ENCODE measurements at places on chromosomes 13 and 19. TPM values are rescaled to one million over a fixed set of nuclear protein-coding genes. Genes with fewer than 3 reads are reported as not detected.

DNA sequence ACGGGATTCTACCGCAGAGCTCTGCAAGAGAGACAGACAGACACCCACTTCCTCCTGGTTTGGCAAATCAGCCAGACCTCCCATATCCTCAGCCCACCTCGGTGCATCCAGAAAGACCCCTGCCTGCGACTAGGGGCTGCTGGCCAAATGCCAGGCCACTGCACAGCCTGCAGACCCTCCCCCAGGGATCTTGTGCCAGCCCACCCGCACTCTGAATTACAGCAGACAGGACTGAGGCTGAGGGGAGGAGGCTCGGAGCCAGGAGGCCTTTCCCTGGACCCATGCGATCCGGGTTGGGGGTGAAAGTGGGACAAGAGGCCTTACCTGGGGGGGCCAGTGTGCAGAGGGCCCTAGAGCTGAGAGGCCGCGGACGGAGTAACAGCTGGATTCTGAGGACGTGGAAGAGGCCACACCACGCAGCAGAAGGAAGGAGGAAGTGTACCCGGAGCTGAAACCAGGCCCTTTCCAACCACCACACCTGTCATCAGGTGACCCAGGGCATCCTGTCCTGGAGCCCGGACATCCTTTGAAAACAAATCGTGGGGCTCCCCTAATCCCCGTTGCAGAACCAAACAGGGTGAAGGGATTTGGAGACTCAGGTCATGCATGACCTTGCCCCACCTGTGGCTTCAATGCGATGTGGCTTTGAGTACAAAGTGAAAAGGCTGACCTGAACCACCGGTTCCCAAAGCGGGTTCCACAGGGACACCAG, 993 bp downstream of the FUT6 start:
- no peak for DNase-seq

DNA sequence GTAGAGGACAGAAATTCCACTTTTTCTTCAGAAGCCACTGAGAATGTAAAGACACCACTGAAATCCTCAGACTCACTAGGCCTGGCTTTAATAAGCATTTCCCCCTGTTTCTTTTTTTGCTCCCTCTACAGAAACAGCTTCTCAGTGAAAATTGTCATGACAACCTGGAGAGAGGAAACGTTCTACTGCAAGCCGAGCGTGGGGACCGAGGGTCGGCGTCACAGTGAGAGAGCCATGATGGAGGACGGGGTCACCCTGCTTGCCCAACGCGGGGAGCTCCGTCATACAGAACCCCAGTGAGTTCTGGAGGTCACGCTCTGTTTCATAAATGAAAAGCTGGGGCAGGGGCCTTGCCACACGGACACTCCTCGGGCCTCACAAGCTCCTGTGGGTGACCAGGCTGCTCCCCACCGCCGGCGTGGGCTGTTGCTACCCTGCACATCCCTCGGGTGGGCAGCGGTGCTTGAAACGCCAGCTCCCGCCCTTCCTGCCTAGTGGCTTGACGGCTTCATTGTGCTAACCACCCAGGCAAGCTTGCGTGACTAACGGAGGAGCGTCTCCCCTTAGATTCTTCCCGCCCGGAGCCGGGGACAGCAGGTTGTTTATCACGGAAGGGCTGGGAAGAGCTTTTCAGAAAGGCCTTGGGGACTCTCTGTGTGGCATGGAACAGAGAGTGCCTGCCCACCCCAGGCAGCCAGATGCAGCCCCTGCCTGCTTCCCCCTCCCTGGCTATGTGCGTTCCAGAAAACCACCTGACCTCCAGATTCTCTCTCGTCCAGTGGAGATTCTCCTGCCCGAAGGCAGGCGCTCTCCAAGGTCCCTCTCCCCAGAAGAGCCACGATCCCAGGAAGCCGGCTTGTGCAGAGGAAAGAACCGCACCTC, 153.6 kb downstream of the KATNAL1 start:
- DNase-seq = peak; percentile 83

DNA sequence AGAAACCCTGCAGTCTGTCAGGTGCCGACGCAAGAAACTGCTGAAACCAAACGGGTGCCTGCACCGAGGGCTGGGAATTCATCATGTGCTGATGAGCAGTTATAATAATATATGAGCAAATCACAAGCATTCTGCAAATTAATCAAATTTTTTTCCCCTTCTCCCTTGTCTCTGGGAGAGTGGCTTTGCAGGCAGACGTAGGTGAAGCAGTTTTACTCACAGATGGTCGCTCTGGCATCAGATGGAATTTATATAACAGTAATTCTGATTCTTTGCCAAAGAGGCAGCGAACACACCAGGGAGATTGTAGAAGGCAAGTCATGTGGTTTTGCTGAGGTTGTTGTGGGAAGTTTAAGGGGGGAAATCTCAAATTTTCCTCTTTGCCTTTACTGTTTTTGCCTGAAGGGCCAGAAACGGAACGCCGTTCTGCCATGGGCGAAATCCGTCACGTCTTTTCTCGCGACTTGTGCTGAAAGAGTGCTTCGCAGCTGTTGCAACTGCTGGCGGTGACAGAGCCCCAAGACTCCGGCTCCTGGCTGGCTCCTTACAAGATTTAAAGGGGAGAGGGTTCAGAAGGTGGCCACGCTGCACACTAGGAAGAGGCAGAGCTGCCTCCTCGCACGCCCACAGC, 320.1 kb downstream of the ZNF536 start:
- DNase-seq = no peak

DNA sequence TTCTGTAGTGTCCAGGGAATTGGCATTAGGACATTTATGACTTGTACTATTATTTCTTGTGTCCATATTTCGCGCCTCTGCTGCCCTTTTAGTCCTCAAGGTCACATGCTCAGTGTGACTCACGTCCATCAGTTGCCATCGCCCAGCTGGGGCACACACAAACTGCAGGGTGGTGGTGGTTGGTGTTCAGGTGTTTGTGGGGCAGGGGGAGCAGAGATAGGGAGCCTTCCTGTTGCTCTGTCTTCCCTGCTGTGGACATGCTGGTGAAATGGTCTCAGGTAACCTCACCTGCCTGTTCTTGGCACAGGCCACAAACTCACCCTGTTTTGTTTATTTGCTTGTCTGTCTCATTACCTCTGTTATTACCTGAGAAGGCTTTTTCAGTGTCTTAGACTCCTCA, 22.4 kb downstream of the PRR12 start:
- no peak for DNase-seq

GRCh38 chr13:98182589-98182988, 5.5 kb upstream of the RNF113B start:
- no peak for DNase-seq

DNA sequence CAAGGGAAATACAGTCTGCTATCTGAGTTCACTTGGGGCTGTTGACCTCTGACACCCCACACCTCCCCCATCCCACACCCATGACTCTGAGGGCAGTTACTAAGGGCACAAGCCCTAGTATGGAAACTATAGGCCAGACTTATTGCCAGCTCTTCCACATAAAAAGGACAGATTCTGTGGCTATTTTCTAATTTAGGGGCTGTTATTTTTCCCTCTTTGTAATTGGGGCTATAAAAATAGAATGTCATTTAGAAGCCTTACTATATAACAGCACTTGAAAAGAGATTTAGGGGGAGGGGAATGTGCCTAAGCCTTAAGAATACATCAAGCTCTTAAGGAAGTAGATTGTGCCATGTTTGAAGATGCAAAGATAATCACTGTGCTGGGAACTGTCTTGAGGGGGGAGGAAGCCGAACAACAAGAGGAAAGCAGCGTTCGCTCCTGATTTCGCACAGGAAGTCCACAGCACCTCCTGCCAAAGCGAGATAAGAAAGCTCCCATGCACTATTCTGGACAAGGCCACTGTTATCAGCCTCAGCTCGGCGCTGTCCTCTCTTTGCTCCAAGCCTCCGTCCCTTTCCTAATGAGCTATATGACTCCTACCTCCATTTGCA, 86.6 kb downstream of the FLT1 start:
- DNase-seq = no peak

DNA sequence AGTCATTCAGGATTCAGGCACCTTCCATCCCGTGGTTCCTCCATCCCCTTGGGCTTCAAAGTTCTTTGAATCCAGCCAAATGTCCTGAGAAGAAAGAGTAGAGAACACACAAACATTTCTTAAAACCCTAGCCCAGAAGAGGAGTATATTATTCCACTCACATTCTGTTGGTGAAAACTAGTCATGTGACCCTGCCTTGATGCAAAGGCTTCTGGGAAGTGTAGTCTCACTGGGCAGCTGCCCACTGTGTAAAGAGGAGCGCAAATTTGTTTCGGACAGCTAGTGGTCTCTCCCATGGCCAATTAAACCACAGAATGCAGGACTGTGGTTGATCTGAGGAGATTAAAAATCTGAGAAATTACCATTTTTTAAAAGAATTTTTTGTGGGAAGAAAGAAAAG, 304.4 kb downstream of the SUCLA2 start:
- peak; percentile 47 for DNase-seq

DNA sequence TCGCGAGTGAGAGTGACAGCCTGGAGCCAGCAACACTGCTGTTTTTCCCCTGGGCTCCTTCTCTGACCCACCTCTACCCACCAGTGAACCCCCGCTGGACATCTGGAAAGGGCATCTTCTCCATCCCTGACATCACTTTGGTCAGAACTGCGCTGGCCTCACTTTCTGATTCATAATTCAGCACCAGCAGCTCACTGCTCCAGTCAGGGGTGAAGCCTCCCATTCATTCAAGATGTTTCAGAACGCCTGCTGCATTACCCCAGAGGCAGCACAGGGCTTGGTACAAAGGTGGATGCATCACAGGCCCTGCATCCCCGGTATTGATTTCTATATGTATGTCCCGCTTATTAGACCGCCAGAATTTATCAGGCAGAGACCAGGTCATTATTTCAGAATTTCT, 182.8 kb upstream of the TSHZ3 start:
- peak; percentile 38 for DNase-seq

- DNase-seq = peak; percentile 99
Measured at GRCh38 chr19:50607874-50608785, 31.6 kb downstream of the SYT3 start.

GRCh38 chr19:406971-407510, 1.9 kb downstream of the C2CD4C start:
- DNase-seq = peak; percentile 50

DNA sequence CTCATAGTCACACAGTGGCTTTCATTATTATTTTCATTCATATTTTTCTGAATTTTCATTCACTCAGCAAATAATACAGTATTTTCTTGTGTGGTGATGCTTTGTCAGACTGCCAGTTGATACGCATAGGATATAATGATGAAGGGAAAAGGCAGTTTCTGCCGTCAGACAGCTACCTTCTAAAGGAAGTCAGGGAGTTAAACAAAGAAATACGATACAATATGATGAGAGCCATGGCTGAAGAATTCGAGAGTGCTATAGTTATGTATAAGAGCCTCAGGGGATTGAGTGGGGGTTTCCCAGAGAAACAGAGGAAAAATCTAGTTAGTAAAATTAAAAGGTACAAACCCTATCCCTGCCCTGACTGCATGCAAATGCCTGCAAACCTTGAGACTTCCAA, 479.1 kb downstream of the OLFM4 start:
- no peak for DNase-seq

DNA sequence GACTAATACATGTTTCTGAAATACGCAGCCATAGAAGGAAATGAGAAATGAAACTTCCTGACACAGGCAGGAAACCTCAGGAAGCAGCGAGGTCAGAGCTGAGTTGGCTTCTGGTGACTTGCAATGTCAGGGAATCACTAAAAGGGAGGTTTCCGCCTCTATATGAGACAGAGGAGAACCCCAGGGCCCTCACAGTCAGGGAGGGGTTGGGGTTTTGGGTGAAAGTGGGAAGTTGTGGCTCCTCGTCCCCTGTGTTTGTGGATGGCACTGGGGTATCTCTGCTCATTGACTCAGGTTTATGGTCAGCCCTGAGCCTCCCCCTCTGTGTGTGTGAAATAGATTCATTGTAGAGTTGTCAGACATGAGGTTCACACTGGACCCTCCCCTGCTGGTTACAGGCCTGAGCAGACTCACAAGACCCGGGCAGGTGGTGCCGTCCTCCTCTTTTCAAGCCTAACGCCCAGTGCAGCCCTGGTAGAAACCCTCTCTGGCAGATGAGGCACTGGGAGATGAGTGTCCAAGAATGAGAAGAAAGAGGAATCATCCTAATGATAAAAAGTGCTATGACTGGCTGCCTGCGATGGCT, 5.5 kb upstream of the LILRA6 start:
- peak; percentile 7 for DNase-seq

- no peak for DNase-seq
Measured at GRCh38 chr13:112804374-112804773, 114.5 kb downstream of the ATP11A start.

DNA sequence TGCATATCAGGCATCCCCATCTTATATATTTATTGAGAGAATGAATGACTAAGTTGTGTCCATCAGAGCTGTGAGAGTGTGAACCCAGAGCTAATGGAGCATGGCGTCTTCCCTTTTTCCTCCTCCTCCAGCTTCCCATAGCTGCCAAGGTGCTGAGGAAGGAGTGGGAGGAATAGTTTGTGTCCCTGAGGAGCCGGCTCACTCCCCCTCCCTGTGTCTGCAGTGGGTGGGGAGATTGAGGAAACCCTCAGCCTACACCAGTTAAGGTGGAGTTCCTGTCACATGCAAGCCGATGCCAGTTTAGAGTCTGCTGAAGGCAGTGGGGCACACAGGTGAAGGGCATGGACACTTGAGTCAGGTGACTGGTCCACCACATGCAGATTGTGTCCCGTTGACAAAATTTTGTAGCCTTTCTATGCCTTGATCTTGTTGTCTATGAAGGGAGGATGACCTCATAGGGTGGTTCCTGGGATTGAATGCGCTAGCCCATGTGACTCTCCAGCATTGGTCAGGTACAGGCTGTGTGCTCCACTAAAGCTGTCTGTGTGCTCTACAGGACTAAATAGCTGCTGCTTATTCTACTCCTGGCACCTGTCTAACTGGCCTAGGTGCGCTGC, 47.6 kb upstream of the GPI start:
- no peak for DNase-seq

GRCh38 chr13:109163037-109163379, 533.6 kb downstream of the MYO16 start:
- peak; percentile 65 for DNase-seq

GRCh38 chr13:99374994-99375737, 68.0 kb upstream of the GPR183 start:
- DNase-seq = peak; percentile 33

GRCh38 chr13:44989941-44990340, 603 bp downstream of the GPALPP1 start:
- peak; percentile 45 for DNase-seq

- DNase-seq = peak; percentile 60
Measured at GRCh38 chr19:52943884-52944643, 18.6 kb downstream of the ZNF816 start.

GRCh38 chr19:32917616-32917996, 48.0 kb upstream of the SLC7A9 start:
- no peak for DNase-seq

The UBL5 gene
- total RNA-seq = 427 TPM

The DAZAP1 gene
- total RNA-seq = 154 TPM

The LHB gene
- total RNA-seq = not detected

The PRSS57 gene
- total RNA-seq = not detected

The KLK7 gene
- total RNA-seq = not detected

The CYP4F8 gene
- total RNA-seq = not detected

The ZSCAN22 gene
- total RNA-seq = 2.9 TPM

The ADGRE3 gene
- not detected for total RNA-seq

The CYP4F12 gene
- total RNA-seq = not detected
